ENCODE measurements at places on chromosomes 12 and 14.

GRCh38 chr12:52284562-52285171, 6.7 kb downstream of the KRT81 start:
- no peak for ATAC-seq

GRCh38 chr14:23548351-23549318, 2.9 kb downstream of the ZFHX2 start:
- no peak for ATAC-seq

- ATAC-seq, result peak; percentile 51
Measured at GRCh38 chr14:106417224-106418049, 891.1 kb downstream of the TMEM121 start.

GRCh38 chr14:22824711-22825359, 4.9 kb upstream of the MRPL52 start:
- peak; percentile 32 for ATAC-seq

DNA sequence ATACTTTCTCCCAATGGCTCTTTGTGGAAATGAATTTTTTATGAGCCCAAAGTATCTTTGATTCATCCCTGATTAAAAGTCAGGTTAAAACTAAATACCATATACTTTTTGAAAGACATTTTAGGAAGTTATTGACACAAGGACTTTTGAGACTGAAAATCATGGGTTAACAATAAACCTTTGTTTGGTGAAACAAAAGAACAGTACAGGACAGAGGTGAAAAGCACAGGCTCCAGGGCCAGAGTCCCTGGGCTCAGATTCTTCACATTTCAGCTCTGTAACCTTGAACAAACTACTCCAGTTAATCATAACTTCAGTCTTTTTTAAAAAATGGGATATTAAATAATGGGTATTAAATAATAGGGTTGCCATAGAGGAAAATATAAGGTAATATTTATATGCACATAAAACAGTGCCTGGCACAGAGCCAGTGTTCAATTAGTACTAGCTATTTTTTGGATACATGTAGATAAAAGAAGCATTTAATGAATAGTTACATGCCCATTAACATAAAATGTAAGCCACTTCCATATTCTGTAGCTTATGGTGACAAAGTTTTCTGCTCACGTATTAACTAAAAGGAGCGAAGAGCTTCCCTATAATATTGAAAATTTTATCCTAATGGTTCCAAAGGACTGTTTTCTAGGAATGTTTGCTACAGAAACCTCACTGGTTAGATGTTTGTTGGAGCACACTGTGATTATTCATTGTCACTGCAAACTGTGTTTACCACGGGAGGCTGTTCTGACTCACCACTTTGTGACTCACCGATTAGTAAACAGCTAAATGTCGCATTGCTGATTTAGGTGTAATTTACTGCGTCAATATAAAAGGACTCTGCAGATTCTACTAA, 255.4 kb downstream of the DAD1 start:
- peak; percentile 69 for ATAC-seq

- ATAC-seq, result no peak
Measured at GRCh38 chr14:70086685-70087379, 101.9 kb downstream of the SLC8A3 start.

DNA sequence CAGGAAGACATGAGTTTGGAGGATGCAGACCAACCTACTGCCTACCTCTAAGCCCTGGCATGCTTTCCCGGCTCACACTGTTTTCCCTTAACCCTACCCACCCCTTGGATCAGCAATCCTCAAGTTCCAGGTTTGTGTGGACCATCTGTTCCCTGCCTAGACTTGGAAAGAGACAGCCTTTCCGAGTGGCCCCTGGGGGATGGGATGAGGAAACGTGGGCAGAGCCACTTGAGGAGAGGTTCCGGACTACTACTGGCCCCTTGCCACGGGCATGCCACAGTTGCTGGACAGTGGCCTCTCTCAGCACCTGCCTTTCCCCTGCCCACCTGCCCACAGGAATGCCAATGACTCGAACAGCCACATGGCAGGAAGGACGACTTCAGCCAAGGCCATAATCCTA, 135.9 kb downstream of the SLC15A4 start:
- no peak for ATAC-seq

- no peak for ATAC-seq
Measured at GRCh38 chr12:54160769-54161480, 27.9 kb downstream of the SMUG1 start.

DNA sequence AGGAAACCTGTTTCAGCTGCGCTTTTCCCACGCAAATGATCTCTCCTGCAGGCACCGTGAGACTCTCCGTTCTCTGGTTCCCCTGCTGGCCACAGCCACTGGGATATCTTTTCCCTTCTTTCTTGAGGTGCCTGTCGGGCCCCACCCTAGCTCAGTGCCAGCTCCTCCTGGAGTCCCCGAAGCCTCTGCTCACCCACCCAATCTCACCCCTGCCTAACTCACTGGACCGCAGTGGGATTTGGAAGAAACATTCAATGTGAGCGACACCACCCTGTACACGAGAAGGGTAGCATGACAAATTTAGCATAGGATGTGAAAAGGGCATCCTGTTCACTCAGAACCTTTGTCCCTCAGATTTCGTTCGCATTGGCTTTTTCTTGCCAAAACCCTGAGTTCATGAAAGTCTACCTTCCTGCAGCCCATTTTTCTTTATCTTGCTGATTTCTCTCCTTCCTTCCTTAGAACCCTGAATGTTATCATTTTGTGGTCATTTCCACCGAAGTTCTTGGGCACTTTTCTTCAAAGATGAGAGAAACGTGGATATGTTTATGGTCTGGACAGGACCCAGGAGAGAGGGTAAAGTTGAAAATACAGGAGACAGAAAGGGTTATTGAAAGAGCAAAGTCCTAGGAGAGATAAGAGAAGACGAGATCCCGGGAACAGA, 63.6 kb upstream of the ELK3 start:
- no peak for ATAC-seq

DNA sequence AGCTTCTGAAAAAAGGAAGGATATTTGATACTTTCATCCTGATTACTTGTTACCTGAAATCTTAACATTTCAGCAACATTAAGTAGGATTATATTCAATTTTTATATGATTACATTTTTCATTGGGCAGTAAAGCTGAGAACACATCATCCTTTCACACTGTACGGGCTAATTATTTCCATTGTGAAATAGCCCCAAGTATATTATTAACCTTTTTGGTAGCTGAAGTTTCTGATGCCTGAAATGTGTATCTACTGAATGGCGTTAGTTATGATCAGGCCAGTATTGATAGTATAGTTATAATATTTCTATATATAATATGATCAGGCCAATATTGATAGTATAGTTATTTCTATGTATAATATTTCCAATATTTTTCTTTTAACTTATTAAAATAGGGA, 10.1 kb downstream of the SPATS2 start:
- ATAC-seq, result no peak

- no peak for ATAC-seq
Measured at GRCh38 chr14:38108681-38109080, 99.0 kb upstream of the SSTR1 start.

GRCh38 chr14:90301122-90301521, 30.6 kb downstream of the NRDE2 start:
- peak; percentile 58 for ATAC-seq

DNA sequence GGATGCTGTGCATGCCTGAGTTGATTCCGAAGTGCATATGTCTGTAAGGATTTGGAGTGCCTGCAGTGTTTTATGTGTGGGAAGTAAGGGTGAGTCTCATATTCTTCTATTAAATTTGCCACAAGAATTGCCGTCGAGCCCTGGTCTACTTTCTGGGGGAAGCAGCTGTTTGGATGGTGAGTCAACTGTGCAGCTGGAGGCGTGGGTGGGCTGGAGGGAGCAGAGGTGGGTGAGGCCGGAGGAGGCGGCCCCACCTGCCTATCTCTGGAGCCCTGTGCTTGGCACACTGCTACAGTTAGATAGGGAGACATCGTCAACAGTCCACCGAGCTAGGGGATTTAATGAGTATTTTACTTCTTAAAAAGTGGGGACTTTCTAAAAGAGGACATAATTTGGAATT, 9.7 kb downstream of the GLRX5 start:
- no peak for ATAC-seq

GRCh38 chr12:48788524-48788853, 400 bp downstream of the ADCY6 start:
- peak; percentile 40 for ATAC-seq

DNA sequence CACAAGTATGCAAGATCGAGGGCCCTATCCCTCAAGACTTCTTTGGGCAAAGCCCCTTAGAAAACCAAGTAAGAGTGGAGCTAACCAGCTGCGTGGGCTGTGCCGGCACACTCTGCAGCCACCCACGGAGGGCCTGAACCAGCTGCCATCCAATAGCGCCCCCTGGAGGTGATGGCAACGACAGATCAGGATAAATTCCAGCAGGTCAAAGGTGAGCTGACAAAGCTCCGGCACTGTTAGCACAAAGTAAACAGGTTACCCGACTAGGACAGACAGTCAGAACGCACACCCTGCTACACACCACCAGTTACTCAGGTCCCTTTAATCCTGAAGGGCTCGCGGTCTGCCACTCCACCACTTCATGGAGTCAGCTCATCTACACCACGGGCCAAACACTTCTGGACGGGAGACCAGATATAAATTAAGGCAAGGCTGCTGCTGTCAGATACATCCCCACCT, 4.9 kb downstream of the ZBTB39 start:
- peak; percentile 49 for ATAC-seq
